Heart left ventricle (tissue), 16 donors: ENCODE measurements at places on chromosomes 5 and 9.

GRCh38 chr9:36144309-36145232, 8.0 kb downstream of the GLIPR2 start:
- no peak for DNase-seq

DNA sequence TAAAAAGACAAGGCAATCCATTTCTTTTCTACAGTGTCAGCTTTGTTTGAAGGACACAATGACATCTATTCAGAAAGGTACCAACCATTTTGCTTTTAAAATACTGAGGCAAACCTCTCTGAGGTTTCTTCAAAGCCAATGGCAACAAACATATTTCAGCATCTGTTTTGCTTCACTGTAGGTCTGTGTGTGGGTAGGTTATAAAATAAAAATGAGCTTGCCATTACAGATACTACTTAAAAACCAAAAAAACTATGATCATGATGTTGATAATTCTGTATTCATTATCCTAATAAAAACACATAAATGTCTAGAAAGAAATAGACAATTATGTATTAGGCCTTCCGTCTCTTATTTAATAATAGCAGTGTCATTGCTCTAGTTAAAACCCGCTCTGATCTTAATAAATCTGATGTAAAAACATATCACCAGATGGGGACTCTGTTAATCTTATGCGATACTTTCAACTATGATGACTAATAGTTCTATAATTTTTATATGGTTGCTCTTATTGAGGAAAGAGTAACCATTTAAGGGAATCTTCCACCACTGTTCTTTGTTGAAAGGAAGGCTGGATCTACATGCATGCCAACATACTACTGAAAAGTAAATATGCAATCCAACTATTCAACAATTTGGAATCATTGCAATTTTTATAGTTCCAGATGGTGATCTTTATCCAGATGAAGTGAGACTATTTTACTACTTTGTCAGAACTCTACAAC, 647.2 kb downstream of the PDE4D start:
- DNase-seq = no peak

DNA sequence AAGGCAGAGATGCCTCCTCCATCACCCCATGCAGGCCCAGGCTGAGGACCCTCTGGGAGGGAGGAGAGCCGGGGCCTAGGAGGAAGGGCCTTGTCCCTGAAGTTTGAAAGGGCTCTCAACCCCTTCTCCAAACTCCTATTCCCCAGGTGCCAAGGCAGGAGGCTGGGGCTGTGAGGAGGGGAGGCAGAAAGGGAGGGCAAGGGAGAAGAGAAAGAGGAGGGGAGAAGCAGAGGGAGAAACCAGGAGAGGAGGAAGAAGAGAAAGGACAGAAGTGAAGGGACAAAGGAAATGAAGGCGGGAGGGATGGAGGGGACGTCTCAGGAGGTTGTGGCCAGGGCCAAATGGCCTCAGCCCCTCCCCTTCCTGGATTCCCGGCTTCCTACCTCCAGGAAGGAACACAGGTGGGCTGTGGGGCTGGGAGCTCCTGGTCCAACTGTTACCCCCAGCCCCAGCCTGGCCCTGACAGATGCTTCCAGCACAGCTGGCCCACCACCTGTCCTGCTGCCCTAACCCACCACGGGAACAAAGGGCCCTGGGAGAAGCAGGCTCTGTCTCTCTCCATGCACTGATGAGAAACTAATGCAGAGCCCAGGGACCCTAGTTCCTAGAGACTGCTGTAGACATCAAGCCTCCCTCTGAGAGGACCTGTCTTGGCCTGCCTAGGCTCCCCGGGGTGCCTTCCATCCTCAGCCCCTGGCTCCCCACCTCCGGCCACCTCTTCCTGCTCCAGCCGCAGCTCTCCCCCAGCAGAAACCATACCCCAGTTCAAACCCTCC, 3.5 kb downstream of the DBN1 start:
- no peak for DNase-seq

GRCh38 chr5:176882567-176882903, 16.6 kb downstream of the HK3 start:
- DNase-seq = no peak

GRCh38 chr5:23727271-23727670, 219.9 kb downstream of the PRDM9 start:
- DNase-seq = no peak

DNA sequence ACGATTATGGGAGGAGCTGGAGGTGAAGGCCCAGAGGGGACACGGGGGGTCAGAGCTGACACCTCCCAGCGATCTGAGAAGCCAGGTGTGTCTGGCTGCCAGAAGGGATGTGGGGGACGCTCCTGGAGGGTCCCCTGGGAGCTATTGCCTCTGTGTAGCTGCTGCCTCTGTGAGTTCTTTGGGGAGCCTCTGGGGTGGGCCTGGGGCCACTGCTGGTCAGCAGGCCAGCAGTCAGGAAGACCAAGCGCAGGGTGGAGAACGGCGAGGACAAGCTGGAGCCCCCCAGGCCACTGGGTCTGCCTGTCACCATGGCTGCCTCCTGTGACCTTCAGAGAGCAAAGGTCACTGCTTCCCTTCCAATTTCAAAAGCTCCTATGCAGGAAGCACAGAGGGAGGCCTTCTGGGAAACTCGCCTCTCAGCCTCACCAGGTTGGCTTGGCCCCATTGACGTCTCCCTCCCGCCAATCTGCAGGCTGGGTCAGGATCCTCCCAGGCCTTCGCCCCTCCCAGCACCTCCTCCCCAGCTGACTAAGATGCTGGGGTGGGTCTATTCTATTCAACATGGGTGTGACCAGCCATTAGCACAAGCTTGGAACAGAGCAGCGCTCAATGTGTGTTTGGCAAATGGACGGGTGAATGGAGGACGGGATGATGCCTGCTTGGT, 126.4 kb downstream of the GAPVD1 start:
- DNase-seq = no peak

DNA sequence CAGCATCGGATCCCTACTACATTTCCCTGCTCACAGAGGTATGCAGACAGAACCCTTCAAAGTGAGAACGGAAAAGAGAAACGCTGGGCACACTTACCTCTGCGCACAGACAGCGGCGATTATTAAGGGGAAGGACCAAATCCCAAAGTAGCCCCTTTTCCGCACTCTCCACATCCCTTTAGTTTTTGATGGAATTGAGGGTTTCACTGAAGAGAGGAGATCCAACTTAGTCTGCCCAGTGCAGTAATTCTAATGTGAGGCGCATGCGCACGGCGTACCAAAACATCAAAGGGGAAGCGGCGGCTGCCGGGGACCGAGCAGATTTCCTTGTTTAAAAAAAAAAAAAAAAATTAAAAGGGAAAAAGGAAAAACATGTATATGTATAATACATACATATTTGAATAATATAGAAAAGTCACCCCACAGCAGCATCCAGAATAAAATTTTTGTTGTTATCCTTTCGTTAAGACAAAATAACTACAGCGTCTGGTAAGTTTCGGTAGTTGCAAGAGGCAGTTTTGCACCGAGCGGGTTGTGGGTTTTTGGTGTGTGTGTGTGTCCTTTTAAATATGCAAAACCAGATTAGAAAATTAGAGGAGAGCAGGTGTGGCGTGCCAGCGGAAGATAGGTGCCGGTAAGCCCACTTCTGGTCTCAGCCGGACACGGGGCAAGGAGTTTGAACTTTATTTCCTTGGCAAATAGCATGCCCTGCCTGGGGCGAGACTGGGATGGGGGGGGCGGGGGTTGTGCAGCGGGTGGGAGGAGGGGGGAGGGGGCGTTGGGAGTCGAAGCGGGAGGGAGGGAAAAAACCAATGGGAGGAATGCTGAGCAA, at the start of gene GABRB2:
TSS of gene GABRB2 (minus strand) at position 256 of the 832 bp plus-strand sequence. CDS start at position 174, 82 bp downstream.
- DNase-seq = no peak

DNA sequence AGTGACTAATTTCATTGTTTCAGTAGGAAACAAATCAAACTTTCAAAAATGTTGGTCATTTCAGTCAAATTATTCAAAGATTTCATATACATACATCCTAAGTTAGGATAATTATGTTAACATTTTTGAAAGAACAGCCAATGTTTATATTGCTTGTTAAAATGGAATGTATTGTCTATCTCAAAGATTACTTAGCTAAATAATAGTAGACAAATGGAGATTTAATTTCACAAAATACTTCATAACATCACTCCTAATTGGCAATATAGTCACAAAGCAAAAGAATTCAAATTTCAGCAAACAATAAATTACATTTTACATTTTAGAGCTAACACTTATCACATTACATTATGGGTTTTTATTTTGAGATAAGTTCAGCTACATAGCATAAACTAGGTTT, 25.4 kb downstream of the STARD4 start:
- no peak for DNase-seq

DNA sequence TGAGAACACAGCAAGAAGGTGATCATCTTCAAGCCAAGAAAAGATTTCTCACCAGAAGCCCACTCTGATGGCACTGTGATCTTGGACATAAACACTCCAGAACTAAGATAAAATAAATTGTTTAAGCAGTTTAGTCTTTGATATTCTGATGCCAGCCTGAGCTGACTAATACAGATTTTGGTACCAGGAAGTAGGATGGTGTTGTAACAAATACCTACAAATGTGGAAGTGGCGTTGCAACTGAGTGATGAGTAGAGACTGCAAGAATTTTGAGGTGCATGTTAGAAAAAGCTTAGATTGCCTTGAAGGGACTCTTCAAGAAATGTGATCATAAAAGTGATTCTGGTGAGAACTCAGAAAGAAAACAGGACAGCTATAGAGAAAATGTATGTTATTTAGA, 592.4 kb upstream of the DAB2 start:
- no peak for DNase-seq

- DNase-seq = no peak
These were observed 59.2 kb upstream of the TRAF1 start for GRCh38 chr9:120985819-120986222.

GRCh38 chr9:128529191-128529590, 23.2 kb upstream of the SPTAN1 start:
- no peak for DNase-seq

DNA sequence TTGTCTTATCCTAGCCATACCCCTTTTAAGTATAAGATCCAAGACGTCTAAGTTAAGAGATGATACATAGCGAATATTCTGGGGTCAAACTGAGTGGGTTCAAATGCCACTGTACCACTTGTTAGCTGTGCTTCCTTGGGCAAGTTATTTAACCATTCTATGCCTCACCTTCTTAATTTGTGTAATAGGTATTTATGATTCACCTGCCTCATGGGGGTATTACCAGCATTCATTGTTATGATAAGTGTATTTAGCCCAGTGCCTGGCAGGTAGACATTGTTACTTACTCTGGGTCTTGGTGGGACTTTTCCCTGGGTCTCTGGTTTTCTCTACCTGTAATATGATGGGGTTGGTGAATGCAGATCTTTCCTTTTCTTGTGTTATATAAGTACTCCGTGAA, 3.8 kb downstream of the LARP1 start:
- no peak for DNase-seq

- DNase-seq = no peak
These were observed 276.8 kb upstream of the RORB start for GRCh38 chr9:74220327-74220726.

- no peak for DNase-seq
These were observed 69.2 kb downstream of the PDZD2 start for GRCh38 chr5:31708089-31708488.

DNA sequence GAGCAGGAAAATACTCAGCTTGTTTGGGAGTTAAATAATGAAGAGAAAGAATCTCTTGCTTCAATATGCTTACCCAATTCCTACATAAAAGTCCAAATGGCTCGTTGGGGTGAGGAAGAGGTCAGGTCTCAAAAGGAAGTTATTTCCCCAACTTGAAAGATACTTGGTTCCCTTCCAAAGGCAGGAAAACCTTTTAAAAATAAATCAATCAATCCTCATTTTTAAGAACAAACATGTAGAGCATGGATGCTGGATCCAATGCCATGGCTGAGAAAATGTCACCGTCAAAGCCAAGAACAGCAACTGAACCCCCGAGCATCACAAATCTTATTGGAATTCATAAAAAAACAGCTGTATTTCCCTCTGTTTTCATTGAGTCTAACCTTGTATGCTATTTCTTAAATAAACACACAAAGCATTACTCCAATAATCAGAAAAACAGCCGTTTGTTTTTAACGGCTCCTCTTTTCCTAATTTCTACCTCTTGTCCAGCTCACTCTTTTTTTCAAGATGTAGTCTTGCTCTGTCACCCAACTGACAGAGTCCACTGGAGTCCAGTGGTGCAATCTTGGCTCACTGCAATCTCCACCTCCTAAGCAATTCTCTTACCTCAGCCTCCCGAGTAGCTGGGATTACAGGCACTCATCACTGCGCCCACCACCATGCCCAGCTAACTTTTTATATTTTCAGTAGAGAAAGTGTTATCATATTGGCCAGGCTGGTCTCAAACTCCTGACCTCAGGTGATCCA, 140.7 kb downstream of the GNA14 start:
- DNase-seq = no peak

DNA sequence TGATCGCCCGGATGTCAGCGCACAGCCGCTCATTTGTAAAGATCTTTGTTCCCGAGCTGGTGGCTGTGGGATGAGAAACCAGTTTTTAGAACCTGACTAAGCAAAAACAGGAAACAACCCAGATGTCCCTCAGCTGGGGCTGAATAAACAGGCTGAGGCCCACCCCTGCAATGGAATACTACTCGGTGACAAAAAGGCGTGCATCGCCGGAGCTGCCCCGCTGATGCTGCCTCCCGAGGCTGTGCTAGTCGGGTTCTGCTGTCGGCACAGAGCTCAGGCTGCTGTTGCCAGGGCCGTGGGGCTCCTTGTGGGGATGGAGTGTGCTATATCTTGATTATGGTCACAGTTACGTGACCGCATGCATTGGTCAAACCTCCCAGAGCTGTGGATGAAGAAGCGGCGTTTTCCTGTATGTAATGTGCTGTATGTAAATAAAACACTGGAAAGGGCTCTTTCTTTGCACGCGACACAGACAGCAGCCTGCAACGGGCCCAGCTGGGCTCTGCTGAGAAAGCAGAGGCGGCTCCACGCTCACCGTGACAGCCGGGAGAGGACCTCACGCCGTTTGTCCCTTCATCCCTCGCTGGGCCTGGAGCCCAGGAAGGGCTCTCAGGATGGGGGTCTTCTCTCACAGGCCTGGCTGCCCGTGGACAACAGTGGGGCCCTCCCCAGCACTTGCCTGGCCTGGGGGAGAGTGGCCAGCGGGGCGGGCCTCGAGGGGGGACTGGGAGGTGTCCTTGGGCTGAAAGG, 51.5 kb upstream of the RNU6ATAC start:
- DNase-seq = peak; percentile 66

GRCh38 chr5:12865529-12865928, 961.3 kb upstream of the CTNND2 start:
- DNase-seq = no peak

DNA sequence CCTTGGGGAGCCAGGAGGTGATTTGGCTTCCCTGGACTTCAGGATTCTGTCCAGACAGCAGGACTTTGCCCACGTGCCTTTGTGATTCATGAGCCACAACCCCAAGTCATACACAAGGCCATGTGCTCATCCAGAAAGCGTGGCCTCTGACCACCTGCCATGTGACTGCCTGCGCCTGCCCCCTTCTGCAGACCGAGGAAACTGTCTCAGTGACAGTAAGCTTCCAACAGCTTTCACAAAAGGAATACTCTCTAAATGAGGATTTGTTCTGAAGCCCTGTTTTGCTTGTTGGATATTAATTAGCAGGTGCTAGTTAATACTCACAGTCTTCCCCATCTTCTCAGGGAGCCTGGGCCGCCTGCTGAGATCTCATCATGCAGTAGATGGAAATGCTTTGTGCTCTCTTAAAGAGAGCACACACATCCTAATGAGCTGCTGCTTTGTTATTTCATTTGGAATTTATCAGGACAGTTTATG, 36.9 kb upstream of the ANGPTL2 start:
- peak; percentile 63 for DNase-seq
